ENCODE measurements at places on chromosomes 6 and 20.
A peak's percentile ranks its signal among the peaks of the same experiment; 100 is the strongest.

DNA sequence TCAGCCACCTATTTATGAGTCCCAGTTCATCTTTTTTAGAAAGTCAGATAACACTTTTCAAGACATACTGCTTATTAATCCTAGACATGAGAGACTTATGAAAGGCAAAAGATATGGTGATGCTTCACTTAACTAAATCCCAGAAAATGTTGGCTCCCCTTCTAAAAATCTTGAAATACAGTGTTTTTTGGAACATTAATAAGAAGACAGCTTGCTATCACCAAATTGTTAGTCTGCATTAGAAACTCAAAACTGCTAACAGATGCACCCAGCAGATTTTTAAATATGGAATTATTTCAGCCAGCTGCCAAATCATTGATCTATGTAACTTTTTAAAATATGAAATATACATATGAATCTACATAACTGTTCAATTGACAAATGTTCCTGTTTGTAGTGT is 108.6 kb upstream of the TIAM2 start:
- no peak for DNase-seq

- DNase-seq: peak; percentile 54
Observed at GRCh38 chr6:33702345-33702977, 9.0 kb downstream of the UQCC2 start.

GRCh38 chr6:164021589-164022250 is 607.2 kb downstream of the QKI start:
- DNase-seq: no peak

DNA sequence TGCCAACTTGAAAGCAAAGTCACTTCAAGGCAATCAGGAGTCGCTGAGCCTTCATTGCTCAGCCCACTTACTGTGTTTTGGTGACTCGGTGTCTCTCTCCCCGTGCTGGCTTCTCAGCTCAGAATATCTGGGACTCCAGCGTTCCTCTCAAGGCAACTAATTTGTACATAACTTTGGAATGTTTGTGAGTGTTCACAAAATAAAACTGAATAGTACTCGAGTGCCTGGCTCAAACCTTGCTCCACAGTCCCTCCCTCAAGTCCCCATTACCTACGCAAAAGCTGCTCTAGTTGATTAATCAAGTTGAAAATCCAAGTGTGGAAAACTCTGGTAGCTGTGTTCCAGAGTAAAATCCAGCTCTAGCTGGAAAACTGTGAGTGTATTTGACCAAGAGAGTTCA is 8.6 kb downstream of the IPCEF1 start:
- no peak for DNase-seq

DNA sequence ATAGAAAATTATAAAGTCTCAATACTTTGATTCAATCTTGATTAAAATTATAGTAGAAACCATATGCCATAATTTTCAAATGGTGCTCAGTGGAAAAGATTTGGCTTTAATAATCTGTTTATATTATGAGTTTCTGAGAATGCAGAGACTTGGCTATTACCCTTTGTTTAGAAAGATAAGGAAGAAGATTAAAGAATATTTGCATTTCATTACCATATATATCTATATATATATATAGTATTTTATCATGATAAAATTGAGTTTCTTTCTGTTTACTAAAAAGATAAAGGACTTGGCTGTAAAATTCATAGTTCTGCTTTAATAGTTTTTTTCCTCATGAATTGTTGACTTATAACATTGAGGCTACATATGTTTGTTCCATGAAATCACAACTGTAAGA is 679.3 kb upstream of the MAP3K7 start:
- DNase-seq: no peak

DNA sequence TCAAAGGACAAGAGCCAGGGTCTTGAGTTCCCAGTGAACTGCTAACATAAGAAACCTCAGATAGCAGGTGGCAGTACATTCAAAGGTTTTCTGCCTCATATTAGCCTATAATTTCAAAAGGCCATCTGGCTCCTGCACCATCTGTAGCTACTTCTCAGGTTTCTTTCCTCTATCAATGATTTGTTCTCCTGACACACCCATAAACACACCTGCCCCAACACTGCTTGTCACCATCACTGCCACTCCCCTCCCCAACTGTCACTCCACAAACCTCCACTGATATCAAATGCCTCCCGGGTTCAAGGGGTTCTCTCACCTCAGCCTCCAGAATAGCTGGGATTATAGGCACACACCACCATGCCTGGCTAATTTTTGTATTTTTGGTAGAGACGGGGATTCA is 152.7 kb upstream of the SLC22A16 start:
- DNase-seq: no peak

GRCh38 chr20:40497899-40498691 is 190.9 kb downstream of the MAFB start:
- peak; percentile 36 for DNase-seq

DNA sequence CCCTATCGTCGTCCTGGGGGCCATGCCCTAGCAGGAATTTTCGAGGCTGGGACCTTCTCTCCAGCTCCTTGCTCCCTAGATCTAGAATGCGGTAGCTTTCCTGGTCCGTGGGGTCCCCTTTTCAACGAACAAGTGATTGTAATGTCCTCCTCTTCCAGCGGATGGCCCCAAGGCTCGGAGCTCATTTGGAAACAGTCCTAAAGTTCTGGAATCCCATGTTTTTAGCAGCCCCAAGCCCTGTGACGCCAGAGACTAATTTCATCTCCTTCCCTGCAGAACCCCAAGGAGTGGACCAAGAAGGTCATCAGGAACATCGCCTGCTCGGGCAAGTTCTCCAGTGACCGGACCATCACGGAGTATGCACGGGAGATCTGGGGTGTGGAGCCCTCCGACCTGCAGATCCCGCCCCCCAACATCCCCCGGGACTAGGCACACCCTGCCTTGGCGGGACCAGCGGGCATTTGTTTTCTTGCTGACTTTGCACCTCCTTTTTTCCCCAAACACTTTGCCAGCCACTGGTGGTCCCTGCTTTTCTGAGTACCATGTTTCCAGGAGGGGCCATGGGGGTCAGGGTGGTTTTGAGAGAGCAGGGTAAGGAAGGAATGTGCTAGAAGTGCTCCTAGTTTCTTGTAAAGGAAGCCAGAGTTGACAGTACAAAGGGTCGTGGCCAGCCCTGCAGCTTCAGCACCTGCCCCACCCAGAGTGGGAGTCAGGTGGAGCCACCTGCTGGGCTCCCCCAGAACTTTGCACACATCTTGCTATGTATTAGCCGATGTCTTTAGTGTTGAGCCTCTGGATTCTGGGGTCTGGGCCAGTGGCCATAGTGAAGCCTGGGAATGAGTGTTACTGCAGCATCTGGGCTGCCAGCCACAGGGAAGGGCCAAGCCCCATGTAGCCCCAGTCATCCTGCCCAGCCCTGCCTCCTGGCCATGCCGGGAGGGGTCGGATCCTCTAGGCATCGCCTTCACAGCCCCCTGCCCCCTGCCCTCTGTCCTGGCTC is 48.5 kb downstream of the PYGB start:
- peak; percentile 17 for DNase-seq

All from NCI-H226 (cell line).